ENCODE measurements at places on chromosomes 5 and 9. TPM values are rescaled to one million over a fixed set of nuclear protein-coding genes. Genes with fewer than 3 reads are reported as not detected.

GRCh38 chr9:33304362-33304761 lies 14.0 kb downstream of the NFX1 start:
- no peak for DNase-seq

Gene TMEM232
- 2.2 TPM for total RNA-seq

Gene PTGER4
- total RNA-seq, result 59.3 TPM

GRCh38 chr5:121758615-121759014 lies 93.1 kb upstream of the FTMT start:
- DNase-seq, result no peak

DNA sequence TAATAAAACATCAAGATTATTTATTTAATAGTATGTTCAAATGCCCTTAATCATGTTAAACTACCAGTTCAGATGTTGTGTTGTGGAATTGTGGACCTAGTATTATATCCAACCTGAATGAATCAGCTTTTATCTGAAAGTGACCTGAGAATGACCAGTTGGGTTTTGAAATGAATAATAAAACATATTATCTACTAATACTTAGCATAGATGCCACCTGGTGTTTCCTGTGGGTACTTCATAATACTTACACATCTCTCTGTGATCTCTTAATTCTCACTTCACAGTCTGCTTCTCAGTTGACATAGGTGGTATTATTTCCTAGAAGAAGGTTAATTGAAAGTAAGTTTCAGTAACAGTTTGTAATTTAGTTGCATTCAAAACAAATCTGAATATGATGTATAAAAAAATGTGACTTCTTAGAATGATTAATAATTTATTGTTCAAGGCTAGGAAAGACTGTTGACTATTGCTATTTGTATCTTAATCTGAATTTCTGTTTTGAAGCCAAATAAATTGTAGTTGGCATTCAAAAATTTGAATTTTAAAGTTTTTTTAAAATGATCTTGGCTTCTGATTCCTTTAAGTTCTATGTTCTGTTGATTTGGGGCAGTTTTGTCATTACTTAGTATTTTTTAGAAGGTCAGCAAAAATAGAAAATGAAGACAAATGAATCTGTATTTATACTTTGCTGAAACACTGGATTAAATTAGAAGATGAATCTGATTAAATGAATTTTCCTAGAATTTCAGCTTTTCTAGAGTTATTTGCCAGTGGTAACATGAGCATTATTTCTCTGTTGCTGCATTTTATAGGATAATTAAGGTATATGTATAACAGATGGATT lies 48.2 kb downstream of the KIF2A start:
- DNase-seq, result no peak

Gene G3BP1
- 193 TPM for total RNA-seq

Gene SPINK13
- not detected for total RNA-seq

DNA sequence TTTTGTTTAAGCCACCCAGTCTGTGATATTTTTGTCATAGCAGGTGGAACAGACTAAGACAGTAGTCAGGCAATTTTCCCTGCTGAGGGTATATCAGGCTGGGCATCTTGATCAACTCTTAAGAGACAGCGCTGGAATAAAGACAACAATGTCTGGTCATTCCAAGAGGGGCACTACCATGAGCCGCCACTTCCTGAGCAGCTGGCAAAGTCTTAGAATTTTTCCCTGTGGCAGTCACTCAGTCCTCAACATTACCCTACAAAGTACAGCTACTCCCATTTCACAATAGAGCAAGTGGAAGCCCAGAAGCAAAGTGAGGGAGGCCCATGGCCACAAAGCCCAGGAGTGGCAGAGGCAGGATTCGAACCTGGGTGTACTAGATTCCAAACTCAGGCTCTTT lies 74.8 kb downstream of the SH3PXD2B start:
- no peak for DNase-seq

DNA sequence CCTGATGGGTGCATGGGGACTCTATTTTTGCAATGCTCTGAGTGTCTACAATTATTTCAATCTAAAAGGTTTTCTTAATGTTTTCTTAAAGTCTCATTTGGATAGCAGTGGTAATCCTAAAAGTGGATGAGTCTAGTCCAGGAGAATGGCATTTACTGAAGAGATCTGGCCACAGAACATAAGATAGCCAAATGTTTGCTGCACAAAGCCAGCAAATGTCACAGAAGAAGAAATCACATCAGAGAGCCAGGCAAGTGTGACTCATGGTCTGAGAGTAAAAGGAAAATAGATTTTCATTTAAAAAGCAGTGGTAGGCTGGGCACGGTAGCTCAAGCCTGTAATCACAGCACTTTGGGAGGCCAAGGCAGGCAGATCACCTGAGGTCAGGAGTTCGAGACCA lies 352.7 kb upstream of the GRAMD2B start:
- DNase-seq, result no peak

Gene AQP7
- total RNA-seq, result not detected

GRCh38 chr5:12691330-12691729 lies 787.1 kb upstream of the CTNND2 start:
- no peak for DNase-seq

GRCh38 chr5:176424181-176424580 lies 7.8 kb upstream of the CLTB start:
- no peak for DNase-seq

- no peak for DNase-seq
Measured at GRCh38 chr9:134172198-134173126, 8.1 kb upstream of the RNU6ATAC start.

DNA sequence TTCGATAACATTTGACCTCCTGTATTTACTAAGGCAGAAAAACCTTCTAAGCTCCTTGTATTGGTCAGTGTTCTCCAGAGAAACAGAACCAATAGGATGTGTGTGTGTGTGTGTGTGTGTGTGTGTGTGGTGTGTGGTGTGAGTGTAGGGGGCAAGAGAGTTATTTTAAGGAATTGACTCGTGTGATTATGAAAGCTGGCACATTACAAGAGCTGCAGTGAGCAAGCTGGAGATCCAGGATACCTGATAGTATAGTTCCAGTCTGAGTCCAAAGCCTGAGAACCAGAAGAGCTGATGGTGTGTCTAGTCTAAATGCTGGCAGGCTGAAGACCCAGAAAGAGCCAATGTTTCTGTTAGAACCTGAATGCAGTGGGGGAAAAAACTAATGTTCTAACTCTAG lies 21.2 kb upstream of the PIK3R1 start:
- DNase-seq, result no peak

All from CD4-positive, alpha-beta memory T cell (primary cell).